ENCODE measurements at places on chromosomes 1 and 21. TPM values are rescaled to one million over a fixed set of nuclear protein-coding genes. Genes with fewer than 3 reads are reported as not detected.

IPP gene
- 8.0 TPM for total RNA-seq

TNFRSF1B gene
- not detected for total RNA-seq

BMP8A gene
- not detected for total RNA-seq

HIVEP3 gene
- 0.19 TPM for total RNA-seq

CLCNKB gene
- not detected for total RNA-seq

RHCE gene
- total RNA-seq: 0.21 TPM

CFAP57 gene
- total RNA-seq: 0.14 TPM

SYT2 gene
- total RNA-seq: not detected

ANGPTL3 gene
- not detected for total RNA-seq

PRMT6 gene
- 20.2 TPM for total RNA-seq

AVPR1B gene
- total RNA-seq: not detected

SELENBP1 gene
- total RNA-seq: 8.6 TPM

CYP4A11 gene
- not detected for total RNA-seq

ERICH3 gene
- total RNA-seq: not detected

UTS2 gene
- total RNA-seq: 0.33 TPM
